Sciatic nerve (tissue), 2 donors: ENCODE measurements at places on chromosomes 1 and 21. TPM values are rescaled to one million over a fixed set of nuclear protein-coding genes. Genes with fewer than 3 reads are reported as not detected.

DNA sequence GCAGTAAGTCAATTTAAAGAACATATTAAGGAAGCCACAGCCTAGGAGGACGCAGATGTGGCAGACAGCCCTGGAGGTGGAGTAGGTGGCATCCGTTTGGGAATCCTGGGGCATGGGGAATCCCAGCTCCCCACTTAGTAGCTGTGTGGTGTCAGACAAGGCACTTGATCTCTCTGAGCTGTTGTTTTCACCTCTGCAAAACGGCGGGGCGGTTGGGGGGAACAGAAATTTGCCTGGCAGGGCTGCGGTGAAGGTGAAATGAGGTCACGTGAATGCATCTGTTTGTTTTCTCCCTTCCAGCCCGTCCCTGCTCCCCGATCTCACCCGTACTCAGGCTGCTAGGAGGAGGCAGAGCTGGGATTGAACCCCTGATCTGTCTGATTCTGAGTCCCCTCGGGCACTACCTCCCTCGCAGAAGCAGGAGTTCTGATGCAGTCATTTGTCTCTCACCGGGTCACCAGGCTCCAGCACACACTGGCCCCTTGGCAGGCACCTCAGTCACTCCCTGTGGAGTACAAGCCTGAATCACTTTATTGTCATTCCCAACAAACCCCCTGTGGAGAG, 2.2 kb upstream of the LAPTM5 start:
- DNase-seq: no peak

RGS1 gene
- total RNA-seq: 137 TPM

GRCh38 chr1:165383067-165383466, 26.6 kb upstream of the LMX1A start:
- peak; percentile 82 for DNase-seq

- no peak for DNase-seq
Observed at GRCh38 chr1:88698764-88699163, 14.7 kb downstream of the PKN2 start.

- no peak for DNase-seq
Observed at GRCh38 chr1:67723126-67723525, 38.1 kb downstream of the GADD45A start.

CLCA4 gene
- not detected for total RNA-seq

- no peak for DNase-seq
Observed at GRCh38 chr1:227741166-227741870, 6.1 kb downstream of the SNAP47 start.

DNA sequence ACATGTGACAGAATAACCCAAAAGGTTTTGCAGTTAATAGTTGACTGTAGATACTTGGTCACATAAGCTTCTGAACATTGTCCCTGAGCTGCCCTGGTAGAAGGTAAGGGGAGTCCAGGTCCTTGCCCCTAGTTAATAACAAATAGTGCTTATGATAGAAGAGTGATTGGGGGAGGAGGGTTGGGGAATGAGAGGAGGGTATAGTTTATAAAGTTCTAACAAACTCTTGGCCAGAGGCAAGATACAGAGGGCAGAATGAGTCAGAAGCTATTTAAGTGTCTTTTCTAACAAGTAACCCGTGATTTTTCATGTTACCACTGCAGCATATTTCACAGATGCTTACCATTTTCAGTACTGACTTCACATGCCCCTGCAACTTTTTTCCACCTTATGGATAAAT, 26.7 kb upstream of the MYOCOS start:
- no peak for DNase-seq

DNA sequence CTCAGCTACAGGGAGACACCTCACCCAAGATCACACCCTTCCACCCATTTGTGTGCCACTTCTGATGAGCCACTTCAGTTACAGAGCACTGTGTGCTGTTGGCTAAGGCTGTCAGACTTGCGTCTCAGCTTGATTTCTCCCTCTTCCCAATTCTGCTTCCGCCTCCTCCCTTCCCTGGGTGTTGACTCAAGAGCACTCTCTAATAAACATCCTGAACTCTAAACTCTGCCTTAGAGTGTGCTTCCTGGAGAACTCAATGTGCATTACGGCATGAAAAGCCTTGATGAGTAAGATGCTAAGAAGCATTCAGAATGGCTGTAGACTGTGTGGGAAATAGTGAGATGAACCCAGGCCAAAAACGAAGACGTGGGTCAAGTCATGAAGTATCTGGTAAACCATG, 54.9 kb upstream of the S1PR1 start:
- DNase-seq: no peak
